ENCODE measurements at places on chromosomes 3 and 15.

DNA sequence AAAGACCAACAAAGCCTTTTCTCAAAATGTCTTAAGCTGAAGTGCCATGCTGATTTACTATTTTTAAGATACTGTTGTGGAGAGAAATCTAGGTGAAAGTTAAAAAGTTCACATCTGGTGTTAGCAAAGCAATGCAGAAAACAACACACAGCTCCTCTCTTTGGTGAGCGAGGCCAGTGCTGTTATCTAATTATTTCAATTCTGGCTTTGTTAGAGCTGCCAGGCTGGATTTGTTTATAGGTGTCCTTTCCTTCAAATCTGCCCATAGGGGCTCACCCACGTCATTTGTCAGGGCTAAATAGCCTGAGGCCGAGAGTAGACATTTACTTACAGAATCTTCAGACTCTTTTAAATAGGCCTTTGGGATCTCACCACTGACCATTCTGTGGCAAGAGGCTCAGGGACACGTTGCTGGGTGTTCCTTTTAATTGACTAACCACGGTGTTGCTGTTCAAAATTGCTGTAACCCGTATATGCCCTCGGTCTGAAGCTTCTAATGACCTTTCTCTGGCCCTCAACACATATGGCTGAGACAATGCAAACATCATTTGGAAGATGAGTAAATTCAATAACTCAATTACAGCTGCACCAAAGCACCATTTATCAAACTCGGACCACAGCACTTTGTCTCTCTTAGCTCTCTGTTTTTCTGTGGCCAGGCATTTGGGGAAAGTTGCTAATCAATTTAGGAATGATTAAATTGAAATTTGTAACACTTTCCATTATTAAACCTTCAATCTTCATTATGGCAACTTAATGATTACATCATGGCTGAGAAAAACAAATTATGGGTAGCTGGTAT, 152.6 kb downstream of the PDZRN3 start:
- DNase-seq: no peak

- no peak for DNase-seq
Observed at GRCh38 chr3:183815951-183816475, 9.4 kb downstream of the MAP6D1 start.

DNA sequence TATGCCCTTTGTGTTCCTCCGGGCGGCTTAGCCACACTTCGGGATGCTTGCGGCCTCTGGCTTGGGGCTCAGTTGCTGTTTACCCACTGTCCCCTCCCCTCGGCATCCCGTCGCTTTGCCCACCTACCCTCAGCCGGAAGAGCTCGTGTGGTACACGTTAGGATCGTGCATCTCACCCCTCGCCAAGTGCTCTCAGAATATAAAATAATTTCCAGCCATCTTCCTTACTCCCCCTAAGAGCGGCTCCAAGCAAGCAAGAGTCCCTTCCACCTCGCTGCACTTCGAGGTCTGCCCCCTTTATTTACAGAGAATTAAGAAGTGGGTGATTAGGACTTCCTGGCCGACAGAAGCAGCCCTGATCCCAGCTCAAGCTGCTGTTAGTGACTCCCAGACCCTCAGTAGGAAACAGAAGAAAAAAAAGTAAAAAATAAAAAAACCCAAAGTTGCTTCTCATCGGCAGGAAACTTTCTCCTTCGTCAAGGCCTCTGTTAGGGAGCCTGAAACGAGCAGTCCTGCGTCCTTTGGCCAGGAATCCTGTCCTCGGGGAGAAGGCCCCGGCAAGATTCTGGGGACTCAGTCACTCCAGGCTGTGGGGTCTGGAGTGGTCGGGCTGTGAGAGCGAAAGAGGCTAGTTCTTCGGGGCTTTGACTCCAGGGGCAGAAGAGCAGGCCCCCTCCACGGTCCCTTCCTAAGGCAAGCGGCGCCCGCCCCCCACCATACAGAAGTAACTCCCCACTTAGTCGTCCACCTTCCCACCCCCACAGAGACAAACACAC, 3.0 kb downstream of the MEIS2 start:
- peak; percentile 47 for DNase-seq

GRCh38 chr3:61847784-61848462, 286.6 kb downstream of the PTPRG start:
- no peak for DNase-seq

DNA sequence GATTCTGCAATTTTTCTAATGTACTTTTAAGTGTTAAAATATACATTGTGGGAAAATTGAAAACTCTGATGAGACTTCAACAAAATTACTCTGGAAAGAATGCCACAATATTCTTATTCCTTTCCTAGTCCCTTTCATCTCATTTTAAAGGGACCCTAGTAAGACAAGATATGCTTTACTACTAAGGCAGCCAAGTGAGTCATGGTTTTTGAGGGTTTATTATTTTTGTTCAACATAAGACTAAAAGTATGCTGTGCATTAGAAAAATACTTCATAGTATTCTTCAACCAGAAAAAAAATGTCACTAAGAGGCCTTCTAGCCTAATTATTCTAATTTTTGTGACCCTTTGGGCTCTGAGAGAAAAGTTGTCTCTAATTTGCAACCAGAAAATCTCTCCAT, 7.4 kb downstream of the IL12A start:
- DNase-seq: no peak

- DNase-seq: peak; percentile 0
Observed at GRCh38 chr15:21261396-21261964, 178.8 kb downstream of the POTEB3 start.

DNA sequence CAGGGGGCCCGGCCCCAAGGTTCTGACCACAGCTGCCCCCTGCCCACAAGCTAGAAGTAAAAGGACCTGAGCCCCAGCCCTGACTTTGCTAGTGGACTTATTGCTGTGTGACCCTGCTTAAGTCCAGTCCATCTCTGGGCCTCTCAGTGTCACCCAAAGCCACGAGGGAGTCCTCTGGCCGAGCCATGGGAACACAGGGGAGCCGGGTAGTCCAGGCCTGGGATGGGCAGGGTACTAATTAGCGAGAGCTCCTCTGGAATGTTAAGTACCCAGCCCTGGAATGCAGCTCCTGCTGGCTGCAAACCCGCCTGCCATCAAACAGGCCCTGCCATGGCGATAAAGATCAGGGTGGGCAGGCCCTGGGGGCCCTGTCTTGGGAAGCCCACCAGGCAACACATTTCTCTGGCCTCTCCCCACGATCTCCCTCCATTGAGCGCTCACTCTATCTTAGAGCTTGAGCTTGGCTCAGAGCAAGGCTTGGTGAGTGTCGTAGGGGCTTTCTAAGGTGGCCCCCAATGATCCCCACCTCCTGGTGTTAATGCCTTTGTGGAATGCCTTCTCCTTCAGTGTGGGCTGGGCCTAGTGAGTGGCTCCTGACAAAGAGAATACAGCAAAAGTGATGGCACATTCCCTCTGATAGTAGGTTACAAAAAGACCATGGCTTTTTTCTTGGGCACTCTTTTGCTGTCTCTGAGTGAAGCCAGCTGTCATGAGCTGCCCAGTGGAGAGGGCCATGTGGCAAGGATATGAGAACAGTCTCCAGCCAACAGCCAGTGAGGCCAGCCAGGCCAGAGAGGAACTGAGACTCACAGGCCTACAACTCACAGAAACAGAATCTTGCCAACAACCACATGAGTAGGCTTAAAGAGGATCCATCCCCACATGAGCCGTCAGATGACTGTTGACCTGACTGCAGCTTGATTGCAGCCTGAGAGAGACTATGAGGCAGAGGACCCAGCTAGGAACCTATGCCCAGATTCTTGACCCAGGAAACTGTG, 133.1 kb downstream of the SMAD6 start:
- DNase-seq: peak; percentile 22

DNA sequence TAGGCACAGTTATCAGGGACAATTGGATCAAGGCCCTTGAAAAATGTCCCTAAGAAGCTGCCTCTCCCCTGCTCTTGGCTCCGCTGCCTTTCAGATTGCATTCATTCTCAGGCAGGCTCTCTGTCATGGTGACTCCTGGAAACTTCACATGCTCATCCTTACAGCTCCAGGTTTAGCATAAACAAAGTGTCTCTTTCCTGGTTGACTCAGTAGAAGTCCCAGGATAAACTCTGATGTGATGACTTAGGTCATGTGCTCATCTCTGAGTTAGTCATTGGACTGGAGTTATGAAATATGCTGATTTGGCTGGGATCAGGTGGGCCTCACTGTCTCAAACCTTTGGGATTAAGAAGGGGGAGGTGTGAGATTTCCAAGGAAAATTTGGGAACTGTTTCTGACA, 243.8 kb downstream of the ZNF621 start:
- DNase-seq: no peak

DNA sequence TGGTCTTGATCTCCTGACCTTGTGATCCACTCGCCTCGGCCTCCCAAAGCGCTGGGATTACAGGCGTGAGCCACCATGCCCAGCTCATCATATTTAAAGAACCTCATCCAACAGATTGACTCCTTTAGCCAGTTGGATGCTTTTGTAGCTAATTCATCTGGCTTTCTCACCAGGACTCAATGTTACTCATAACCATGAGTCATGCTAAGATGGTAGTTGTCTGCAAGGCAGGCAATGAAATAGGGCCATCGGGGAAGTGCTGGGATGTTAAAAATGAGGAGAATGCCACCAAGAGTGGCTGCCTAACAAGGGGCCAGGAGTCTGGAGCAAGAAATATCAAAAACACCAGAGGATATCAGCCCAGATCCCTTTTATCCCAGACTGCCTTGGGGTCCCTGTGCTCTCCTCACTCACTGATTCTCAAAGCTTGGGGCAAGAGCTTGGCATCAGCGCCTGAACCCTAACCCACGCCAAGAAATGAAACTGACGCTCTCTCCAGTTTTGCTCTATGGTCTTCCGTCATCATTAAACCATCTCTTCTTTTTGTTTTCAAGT, 7.4 kb upstream of the PCOLCE2 start:
- DNase-seq: no peak

GRCh38 chr3:89740881-89741177, 633.4 kb downstream of the EPHA3 start:
- no peak for DNase-seq

- DNase-seq: no peak
Observed at GRCh38 chr15:50341616-50342136, 13.3 kb downstream of the GABPB1 start.

DNA sequence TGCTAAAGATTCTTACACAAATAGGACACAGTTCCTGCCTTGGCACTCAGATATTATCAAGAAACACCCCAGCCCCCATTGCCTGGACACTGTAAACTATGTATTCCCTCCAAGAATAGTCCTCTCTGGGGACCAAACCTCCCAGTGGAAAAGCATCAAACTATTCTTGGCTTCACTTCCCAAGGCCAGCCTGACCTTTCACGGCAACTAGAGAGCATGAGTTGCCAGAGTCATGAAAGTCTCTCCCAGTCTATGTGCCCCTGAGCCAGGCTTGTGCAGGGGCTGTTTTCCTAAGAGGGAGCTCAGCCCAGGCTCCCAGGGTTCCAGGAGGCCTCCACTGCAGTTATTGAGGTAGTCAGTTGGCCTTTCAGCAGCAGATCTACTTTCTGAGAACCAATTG, 251.9 kb upstream of the TGFBR2 start:
- DNase-seq: no peak

- DNase-seq: no peak
Observed at GRCh38 chr15:52162260-52162659, 28.9 kb downstream of the GNB5 start.

- DNase-seq: no peak
Observed at GRCh38 chr15:88841236-88841635, 38.0 kb downstream of the ACAN start.

DNA sequence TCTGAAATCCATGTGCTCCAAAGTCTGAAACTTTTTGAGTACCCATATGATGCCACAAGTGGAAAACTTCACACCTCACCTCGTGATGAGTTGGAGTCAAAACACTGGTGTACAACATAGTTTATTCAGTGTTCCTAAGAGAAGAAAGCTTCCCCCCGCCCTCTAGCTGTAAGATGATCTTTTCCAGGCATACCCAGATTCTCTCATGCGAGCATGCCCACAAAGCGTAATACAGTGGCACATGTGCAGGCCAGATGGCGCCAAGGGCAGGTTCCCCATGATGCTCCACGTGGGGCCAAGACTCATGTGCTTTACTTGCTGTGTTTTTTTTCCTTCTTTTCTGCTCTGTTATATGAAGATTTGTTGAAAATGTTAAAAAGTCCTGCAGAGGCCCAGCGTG, 104.9 kb upstream of the LRRFIP2 start:
- no peak for DNase-seq

- DNase-seq: no peak
Observed at GRCh38 chr15:48989170-48989569, 25.5 kb upstream of the SHC4 start.

Measured in globus pallidus (tissue), 1 donor.